EL (cell line): ENCODE measurements at places on chromosomes 5 and 9.

GRCh38 chr9:35078066-35078465 lies 1.7 kb downstream of the FANCG start:
- no peak for DNase-seq

- no peak for DNase-seq
Observed at GRCh38 chr5:155728146-155728856, 598.7 kb upstream of the SGCD start.

GRCh38 chr9:32704343-32704742 lies 68.9 kb upstream of the TAF1L start:
- DNase-seq, result no peak

DNA sequence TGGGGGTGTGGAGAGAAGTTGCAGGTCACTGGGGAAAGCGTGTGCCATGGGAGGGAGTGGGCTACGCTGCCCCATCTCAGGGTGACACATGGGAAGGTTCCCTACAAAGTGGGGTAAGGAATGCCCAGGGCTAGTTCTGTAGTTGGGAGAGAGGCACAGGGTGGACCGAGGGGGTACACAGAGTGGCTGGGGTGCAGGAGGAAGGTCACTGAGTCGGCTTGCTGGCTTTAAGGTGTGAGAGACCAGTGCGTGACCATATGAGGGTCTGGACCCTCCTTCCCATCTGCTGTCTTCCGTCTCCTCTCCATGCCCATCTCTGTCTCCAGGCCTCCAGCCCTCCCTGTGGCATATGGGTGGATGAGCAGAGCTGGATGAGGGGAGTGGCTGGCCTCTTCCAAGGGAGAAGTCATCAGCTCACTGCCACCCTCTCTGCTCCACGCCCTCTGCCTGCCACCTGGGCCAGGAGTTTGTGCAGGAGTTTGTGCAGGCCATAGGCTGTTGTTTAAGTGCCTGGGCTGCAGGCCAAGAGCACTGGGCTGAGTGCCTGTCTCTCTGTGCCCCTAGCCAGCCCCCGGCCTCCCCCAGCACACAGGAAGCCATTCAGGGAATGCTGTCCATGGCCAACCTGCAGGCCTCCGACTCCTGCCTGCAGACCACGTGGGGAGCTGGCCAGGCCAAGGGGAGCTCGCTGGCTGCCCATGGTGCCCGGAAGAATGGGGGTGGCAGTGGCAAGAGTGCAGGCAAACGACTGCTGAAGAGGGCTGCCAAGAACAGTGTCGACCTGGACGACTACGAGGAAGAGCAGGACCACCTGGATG lies 96.8 kb downstream of the PHF2 start:
- DNase-seq, result peak; percentile 37

DNA sequence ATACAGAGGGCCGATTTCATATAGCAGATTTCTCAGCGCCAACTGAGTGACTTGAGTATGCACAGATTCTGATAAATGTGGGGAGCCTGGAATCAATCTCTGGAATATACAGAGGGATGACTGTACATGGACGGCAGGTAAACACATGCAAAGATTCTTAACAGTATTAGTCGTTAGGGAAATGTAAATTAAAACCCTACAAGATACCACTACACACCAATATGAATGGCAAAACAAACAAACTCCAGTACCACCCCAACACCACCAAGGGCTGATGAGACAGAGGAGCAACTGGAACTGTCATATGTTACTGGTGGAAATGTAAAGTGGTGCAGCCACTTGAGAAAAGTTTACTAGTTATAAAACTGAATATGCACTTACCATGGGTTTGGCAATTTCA lies 8.3 kb upstream of the FER start:
- DNase-seq, result no peak

DNA sequence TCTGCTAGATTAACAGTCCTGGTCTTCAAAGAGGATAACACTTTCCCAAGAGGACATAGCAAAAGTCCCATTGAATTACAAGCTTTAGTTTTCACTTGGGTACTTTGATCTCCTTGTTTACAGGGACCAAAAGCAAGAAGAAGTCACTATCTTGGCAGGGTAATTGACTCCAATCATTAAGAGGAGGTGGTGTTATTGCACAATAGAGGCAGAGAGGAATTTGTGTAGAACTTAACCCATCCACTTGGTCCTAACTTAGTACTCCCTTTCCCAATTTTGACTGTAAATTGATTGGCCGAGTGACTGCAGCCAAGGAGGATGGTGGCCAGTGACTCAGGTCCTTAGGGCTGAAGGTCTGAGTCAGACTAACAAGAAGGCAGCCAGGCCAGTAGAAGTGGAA lies 9.3 kb upstream of the TRPC7 start:
- DNase-seq, result no peak

DNA sequence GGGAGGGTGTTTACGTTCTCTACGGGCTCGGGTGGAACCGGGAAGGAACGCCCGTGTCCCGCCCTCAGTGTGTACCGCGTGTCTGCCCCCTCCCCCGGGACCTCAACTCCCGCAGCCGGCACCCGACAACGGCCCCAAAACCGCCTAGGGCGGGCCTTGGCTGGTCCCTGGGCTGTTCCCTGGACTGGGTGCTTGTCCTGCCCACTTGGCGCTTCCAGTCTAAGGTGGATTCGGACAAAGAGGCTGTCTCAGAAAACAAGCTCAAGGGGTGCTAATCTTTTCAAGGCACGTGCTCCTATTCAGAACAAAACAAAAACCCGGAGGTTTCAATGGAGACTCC lies 379 bp upstream of the CLK4 start:
- no peak for DNase-seq

DNA sequence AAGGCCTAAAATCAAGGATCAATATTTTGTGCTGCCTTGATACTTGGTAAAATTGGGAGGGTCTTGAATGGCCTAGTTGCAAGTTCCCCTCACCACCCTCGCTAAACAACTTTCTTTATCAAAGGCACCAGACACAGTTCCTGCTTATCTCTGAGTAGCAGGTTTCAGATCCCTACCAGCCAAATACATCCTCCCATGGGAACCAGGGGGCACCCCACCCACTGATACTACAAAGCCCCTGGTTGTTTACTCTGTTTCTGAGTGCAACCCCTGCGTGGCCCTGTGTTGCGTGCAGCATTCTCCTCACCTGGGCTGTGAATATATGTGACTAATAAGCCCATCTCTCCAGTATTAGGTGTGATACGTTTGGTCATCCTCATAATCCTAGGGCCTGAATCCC lies 314.9 kb downstream of the DRD1 start:
- no peak for DNase-seq

DNA sequence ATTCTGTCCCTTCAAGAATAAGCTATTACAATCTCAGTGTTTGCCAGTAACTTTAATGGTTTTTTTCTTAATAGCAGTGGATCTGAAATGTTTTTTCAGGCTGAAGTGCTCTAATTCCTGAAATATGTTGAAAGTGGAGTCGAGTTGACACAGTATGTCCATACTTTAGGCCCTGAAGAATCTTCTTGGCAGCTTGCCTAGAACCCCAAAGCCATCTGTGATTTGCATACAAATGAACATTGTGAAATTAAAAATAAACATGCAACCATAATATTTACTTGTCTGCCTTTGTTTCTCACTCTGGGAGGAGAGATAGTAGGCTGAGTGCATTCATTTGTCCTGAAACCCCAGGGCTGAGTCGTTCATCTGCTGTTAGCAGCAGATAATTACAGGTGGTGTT lies 152.7 kb downstream of the ADCY2 start:
- no peak for DNase-seq

- peak; percentile 68 for DNase-seq
Observed at GRCh38 chr5:144151026-144151425, 19.4 kb downstream of the YIPF5 start.

GRCh38 chr9:93813221-93814076 lies 141.7 kb downstream of the BARX1 start:
- no peak for DNase-seq

GRCh38 chr5:93580927-93581445 lies at the start of gene NR2F1-AS1:
NR2F1-AS1 (minus strand) TSS chr5:93581219.
- DNase-seq, result peak; percentile 51

GRCh38 chr9:130288393-130288792 lies 22.8 kb downstream of the HMCN2 start:
- DNase-seq, result no peak

- DNase-seq, result peak; percentile 19
Observed at GRCh38 chr9:12822111-12822510, 47.3 kb downstream of the LURAP1L start.

DNA sequence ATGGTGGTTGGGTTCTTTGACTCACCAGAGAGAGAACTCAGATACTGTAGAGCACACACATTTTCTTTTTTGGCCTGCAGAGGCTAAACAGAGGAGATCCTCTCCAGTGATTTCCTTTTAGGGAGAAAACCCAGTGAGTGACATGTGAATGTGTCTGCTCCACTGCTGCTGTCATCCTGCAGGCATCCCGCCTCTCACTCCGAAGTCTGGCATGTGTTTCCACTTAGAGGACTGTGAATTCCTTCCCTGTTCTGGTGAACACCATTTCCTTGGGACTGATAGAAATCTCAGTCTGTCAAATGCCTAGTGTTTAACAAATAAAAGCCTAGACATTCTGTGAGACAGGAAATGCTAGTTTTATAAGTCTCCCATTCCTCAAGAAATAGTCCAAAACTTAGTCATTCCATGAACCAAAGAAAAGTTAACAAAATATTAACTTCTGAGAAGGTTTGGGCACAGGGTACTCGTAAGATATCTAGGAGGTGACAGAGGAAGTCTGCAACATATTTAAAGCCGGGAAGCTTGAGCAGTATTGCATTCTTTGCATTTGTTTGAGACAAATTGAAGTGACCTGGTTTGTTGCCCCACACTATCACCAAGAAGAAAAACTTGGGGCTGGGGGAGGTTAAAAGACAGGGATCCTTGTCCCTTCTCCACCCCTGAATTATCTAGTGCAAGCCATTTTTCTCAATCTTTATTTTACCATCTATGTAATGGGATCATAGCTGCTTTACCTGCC lies 74.9 kb upstream of the NIPAL4 start:
- peak; percentile 100 for DNase-seq

DNA sequence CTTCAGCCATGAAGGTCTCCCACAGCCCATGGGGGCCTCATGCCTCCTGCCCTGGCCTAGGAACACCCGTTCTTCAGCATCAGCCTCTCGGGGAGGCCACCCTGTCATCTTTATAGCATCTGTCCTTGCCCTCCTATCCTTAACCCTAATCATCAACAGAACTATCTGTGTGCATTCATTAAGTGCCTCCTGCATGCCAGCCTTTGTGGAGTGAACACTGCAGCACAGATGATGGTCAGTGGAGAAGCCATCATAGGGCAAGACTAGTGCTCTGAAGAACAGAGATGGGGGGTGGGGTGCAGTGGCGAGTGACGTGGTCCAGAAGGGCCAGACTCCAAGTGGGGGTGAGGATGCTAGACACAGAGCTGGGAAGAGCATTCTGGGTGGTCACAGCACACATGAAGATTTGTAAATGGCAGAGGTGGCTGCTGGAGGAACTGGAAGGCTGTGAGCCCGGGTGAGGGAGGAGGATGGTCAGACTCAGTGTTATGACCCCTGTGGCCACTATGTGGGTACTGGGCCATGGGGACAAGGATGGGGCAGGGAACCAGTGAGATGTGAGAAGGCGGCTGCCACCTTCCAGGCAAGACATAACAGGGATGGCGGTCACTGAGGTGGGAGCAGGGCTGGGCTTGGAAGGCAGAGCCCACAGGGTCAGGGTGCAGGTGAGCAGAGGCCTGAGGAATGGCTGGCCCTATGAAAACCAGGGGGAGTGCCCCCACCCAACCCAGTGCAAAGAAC lies 3.6 kb upstream of the CARD19 start:
- no peak for DNase-seq

DNA sequence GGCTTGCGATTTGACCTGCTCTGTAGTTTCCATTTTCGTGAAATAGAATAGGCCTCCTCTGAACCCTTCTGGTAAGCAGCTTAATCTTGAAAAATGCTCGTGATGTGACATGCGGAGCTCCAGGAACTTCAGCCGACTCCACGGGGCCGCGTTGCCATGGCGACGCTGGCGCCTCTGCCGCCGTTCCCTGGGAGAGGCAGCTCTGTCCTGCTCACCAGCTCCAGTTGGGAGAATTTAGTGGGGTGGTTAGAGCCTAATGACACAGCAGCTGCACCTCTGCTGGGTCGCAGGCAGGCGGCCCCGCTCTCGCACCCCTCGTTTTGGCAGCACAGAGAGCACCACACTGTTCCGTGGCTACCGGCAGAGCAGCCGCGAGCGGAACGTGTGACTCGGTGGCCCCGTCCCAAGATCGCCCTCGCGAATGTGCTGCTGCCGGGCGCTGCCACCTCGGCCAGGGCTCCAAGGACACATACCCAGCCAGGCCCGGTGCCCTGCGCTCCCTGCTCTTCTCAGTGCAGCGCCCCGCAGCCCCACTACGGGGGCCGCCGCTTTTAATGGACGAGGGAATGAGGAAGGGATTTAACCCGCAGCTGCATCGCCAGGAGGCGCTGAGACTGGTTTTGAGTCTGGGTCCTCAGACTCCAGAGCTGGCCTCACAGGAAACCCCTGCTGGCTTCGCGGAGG lies 131.2 kb upstream of the LMX1B start:
- DNase-seq, result peak; percentile 19

GRCh38 chr9:116002624-116003023 lies 151.0 kb upstream of the PAPPA start:
- peak; percentile 47 for DNase-seq

DNA sequence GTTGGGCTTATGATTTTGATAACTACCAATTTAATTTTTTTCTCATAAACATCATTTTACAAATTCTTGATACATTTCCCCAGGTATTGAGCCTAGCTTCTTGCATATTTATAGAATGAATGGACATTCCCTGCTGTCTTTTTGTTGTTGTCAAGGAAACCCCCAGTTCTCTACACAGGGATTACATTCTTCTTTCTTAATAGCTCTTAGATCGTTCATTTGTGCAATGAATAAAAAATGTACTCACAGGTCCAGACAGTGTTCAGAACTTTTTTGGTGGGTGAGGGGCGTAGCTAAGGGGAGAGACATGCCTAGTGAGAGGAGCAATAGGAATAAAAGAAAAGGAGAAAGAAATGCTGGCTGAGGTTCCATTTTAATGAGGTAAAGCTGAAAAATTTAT lies 58.6 kb downstream of the VCAN start:
- no peak for DNase-seq

DNA sequence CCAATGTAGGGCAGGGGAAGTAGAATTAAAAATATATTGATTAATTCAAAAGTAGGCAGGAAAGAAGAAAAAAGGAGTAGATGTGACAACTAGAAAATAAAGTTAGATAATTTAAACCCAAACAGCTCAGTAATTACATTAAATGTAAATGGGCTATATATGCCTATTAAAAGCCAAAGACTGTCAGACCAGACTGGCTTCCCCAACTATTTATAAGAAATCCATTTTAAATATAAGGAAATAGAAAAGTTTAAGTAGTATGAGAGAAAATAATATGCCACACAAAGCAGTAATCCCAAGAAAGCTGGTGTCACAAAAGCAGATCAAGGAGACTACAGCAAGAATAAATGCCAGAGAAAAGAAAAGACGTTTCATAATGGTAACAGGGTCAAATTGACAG lies 28.9 kb upstream of the SARDH start:
- DNase-seq, result no peak
